ENCODE measurements at places on chromosomes 7 and 10.

DNA sequence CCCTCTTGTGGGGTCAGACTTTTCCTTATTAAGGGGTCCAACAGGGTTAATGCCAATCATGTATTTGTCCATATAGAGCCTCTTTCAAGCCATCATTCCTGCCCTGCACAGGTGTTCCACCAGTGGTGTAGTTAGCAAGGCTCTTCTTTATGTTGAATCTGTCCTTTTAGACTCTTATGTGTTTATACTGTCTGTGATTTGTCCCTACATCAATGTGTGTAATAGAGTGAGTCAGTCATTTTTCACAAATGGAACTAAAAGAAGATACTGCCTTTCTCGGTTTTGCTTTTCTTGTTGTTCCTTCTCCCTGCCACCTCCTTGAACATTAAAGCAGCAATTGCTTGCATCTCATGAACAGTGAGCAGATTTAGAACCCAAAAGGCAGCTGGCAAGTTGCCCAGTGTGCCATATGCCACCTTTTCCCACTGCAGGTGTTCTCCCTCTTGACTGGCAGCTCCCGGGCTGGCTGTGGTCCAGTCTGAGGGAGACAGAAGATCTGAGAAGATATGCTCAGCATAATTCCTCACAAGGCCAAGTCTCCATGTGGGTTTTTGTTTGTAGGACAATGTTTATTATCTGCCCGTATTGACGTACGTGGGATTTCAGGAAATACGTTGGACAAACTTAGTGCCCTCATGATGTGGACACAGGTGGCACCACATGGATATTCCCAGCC, 154.1 kb downstream of the LHFPL3 start:
- peak; percentile 2 for DNase-seq

GRCh38 chr7:35256256-35257175, 2.6 kb upstream of the TBX20 start:
- no peak for DNase-seq

DNA sequence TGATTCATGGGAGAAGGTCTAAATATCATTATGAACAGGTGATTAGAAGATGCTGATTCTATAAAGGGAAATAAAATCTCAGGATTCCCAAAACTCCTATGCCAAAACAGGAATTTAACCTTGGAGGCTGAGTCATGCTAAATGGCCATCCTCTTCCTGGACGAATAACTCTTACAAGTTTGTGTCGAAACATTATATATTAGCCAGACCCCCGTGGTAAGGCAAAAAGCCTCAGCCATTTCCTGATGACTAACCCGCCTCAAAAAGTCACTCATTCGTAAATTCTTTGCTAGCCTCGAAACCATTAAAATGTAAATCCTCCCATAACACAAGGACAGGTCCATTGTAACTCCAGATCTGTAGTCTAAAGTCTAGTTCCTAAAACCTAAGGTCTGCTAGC, 32.0 kb downstream of the CUL2 start:
- no peak for DNase-seq

DNA sequence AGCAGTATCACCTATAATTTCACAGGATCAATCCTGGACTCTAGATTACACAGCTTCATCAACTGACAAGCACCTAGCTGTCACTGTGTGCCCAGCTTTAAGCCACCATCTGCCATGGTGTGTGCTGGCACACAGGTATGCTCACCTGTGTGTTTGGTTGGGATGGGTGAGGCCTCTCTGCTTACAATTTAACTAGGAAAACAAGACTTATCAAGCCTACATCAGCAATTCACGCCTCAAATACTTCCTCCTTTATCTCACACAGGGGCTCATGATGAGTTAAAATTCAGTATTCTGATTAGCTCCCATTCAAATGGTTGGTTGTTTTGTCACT, 608.2 kb downstream of the PARD3 start:
- DNase-seq = no peak

DNA sequence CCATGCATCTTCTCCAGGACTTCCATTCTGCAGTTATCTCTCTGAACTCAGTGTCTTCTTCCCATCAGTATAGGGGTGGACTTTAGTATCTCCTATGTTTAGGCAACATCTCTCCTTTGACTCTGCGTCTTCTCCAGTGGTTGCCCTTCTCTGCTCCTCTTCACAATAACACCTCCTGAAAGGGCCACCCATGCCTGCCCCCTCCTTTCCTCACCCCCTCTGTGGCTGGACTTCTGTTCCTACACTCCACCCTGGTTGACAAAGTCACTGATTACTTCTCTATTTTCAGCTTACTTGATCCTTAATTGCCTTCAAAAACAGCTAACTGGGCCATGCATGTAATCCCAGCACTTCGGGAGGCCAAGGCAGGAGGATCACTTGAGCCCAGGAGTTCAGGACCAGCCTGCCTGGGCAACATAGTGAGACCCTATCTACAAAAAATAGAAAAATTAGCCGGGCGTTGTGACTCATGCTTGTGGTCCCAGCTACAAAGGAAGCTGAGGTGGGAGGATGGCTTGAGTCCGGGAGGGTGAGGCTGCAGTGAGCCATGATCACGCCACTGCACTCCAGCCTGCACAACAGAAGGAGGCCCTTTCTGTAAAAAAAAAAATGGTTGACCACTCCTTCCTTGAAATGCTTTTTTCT, 13.7 kb downstream of the SRGN start:
- no peak for DNase-seq

GRCh38 chr10:23459308-23459939, 20.5 kb downstream of the OTUD1 start:
- no peak for DNase-seq

GRCh38 chr7:149870701-149871483, 2.9 kb upstream of the ATP6V0E2 start:
- no peak for DNase-seq

- peak; percentile 48 for DNase-seq
These were observed 3.4 kb upstream of the MUC12 start for GRCh38 chr7:100965723-100966541.

- DNase-seq = no peak
These were observed 5.7 kb downstream of the FRAT2 start for GRCh38 chr10:97328646-97329453.

DNA sequence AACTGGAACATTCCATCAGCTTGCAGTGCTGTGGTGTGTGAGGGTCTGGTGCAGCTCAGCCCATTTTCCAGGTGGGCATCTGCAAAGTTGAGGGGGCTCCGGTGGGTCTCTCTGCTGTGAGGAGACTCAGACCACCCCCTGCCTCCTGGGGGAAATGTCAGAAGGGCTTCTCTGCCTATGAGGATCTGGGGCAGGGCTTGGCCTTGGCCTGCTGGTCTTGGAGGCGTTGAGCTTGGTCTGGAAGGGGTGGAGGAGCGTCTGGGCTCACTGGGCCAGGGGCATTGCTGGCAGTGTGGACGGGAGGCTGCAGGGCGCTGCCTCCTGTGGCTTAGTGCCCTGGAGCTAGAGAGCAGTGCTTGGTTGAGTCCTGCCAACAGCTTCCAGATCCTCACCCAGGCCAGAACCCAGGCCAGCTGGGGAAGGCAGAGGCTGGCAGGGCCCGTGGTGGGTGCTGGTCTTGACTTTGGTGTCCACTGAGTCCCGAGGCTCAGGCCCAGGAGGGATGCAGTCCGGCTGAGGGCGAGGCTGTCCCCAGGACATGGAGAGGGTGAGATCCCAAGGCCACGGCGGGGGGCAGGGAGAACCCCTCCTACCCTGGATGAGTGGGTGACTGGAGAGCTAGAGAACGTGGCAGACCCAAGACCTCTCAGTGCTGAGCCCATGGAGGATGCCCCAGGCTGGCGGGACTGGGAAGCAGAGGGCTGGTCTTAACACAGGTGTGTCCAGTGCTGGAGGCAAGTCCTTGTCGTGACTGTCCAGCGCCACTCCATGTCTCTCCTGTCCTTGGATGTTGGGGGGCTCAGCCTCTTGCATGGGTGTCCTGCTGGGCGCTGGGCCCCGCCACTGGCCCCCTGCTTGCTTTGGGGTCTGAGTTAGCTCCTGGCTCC, 2.8 kb downstream of the SPRN start:
- no peak for DNase-seq

DNA sequence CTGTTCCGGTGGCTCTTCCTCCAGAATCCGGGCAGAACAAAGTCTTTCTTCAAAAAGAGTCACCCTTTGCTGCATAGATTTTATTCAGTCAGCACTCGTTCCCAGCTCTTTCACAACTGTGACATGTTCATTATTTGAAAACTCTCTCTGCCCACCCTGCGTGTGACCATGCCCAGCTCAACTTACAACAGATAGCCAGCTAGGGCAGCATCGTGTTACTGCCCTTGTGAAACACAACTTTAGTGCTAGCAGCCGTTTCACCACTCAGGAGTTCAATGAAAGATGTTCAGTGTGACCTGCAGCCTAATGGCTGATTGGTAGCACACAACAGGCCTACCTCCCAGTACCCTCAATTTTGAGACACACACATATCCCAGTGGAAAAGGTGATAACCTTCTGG, 57.9 kb downstream of the ZNF438 start:
- DNase-seq = peak; percentile 63

DNA sequence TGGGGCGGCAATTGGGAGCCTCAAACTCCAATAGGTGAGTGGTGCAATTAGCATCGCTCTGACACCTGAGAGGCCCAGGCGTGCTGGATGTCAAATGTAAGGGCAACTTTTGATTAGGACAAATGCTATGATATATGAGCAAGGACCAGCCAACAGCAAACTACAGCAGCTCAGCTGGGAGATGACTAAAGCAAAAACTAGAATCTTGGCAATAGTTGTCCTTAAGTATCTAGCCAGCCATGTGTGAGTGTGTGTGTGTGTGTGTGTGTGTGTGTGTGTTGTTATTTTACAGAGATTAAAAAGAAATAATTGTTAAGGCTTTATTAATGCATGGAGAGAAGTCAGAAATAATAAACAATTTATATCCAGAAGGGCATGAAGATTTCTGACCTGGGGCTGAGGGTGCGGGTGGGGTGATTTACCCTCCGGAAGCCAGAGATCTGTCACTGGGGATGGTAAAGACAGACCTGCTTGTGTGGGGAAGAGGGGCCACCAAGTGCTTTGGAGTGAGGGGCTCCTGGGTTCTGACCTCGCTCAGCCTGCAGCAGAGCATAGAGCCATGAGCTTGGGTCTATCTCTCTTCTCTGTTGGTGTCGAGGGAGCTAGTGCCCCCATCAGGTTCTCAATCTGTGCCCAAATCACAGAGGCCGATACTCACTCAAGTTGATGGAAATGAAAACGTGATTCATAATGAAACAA, 77.3 kb downstream of the EMX2 start:
- DNase-seq = peak; percentile 77

DNA sequence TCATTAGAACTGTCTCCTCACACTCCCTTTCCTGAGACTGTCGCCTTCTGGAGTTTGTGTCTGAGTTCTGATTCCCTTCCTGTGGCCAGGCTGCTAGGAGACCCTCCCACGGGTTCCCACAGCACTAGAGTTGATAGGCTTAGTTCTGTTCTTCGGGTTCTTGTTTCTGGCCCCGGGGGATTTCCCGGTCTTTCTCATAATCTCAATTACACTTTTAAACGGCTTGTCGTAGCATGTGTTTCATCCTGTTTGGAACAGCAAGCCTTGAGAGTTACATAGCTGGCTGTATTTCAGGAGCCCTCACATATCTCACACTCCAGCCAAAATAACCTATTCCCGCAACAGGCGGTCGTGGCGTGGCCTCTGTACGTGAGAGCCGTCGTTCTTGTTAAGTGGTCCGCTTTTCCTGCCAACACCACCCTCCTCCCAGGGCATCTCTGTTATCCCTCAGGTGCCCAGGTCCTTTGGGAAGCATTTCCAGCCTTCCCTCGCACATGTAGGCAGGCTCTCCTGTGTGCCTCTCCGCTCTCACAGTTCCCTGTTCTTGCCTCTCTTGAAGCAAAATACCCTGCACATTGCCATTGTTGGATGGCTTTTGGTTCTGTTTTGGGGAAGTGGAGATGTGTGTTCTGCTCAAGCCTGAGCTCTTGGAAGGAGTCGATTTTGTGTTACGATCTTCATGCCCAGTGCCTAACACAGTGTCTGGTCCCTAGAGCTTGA, 46.0 kb downstream of the CDC123 start:
- DNase-seq = peak; percentile 59

GRCh38 chr10:92760609-92761008, 70.9 kb downstream of the HHEX start:
- DNase-seq = no peak

DNA sequence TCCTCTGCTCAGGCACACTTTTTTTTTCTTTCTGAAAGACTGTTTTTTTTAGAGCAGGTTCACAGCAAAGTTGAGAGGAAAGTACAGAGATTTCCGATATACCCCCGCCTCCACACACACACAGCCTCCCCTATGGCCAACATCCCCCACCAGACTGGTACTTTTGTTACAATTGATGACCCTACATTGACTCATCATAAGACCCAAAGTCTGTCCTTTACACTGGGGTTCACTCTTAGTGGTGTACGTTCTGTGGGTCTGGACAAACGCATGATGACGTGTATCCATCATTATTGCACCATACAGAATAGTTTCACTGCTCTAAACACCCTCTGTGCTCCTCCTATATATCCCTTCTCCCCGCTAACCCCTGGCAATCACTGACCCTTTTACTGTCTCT, 107.7 kb downstream of the RBM20 start:
- no peak for DNase-seq

DNA sequence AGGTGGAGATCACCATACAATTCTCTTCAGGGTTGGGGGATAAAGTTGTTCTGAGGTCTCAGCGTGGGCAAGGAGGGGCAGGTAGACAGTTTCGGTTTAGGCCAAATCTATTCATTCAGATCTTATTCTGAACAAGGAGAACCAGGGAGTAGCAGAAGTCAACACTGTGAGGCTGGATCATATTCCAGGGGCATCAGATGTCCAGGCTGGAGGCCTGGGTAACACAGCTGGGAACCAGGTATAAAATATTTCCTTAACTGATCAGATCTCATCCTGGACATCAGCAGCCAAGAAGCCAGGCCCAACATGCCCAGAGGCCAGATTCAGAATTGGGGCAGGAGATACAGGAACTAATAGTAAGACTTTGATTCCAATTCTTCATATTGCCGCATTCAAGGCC, 19.2 kb upstream of the FLNC start:
- no peak for DNase-seq

DNA sequence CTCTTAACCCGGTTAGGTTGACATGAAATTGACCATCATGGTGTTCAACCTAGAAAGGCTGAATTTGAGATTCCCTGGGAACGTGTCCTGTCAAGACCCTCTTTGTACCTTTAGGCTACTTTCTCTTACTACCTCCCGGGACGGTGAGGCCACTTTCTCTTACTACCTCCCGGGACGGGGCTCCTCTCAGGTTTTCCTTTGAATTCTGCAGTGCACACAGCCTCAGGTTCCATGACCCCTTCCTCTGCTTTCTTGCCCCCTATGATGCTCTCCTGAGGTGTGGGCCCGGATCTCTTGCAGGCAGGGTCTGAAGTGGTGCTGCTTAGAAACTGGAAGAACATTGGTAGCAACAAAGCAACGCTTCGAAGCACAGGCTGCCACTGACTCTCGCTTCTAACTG, 155.3 kb downstream of the CAMK1D start:
- no peak for DNase-seq

DNA sequence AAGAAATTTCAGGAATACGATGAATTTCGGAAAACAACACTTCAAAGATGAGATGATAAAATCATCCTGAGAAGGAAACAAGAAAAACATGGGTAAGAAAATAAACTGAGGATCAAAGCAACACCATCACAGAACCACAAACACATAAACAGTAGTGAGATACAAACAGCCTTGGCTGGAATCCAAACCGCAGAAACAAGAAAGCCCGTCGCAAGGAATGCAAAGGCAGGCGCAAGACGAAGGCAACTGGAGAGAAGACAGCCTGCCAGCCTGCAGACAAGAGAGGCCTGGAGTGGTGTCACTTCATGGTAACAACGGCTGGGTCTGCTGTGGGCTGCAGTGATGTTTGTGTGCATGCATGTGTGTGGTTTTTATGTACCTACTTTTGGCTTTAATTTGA, 61.8 kb upstream of the DRGX start:
- no peak for DNase-seq
